ENCODE measurements at places on chromosomes 5 and 9.

DNA sequence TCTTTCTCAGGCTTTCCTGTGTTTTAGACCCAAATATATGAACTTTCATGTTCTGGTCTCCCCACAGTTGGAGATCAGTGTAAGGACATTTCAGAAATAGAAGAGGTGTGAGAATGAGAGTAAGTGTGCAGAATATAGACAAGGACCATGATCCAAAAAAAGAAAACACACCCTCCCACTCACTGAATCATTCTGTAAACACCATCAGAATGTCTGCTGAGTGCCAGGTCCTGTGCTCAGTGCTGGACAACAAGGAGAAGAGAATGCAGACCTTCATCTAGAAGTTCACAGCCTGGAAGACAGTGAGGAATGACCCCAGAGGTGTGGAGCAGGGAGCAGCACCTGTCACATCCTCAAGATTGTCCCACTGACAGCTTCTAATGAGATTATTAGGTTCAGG is 19.1 kb upstream of the SH3RF2 start:
- no peak for DNase-seq

DNA sequence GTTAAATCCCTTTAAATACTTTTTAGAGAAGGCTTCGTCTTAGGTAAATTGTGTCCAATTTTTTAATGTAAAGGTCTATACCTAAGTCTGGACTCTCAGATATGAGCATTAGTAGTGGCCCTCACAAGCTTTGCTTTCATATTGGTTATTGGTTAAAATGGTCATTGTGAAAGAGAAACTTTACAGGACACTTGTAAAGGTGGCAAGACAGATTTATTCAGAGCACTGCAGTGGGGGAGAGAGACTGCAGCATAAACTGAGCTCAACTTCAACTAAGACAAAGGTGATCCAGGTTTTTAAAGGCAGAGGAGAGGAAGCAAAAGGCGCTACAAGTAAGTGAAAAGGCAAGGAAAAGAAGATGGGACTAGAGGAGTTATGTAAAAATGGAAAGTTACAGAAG is 157.7 kb downstream of the PARP8 start:
- no peak for DNase-seq

- DNase-seq = no peak
These were observed 25.2 kb downstream of the DUSP1 start for GRCh38 chr5:172745838-172746237.

- no peak for DNase-seq
These were observed 68.5 kb downstream of the BNC2 start for GRCh38 chr9:16801871-16802466.

DNA sequence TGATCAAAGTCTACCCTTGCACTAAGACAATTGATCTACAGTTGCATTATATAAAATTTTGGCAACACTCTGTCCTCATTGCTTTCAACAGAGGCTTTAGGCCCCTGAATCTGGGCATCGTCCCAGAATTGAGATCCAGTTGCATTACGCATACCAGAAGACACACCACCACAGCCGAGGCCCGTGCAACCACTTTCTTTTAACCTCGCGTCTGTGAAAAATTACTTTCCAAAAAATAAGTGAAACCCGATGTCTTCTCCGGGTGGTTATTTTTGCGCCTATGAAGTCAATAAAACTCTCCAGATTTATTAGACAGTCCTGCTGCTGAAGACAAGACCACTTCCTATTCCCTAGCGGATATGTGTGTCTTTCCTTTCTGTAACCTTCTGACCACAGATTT is 52.1 kb upstream of the NFIB start:
- no peak for DNase-seq

DNA sequence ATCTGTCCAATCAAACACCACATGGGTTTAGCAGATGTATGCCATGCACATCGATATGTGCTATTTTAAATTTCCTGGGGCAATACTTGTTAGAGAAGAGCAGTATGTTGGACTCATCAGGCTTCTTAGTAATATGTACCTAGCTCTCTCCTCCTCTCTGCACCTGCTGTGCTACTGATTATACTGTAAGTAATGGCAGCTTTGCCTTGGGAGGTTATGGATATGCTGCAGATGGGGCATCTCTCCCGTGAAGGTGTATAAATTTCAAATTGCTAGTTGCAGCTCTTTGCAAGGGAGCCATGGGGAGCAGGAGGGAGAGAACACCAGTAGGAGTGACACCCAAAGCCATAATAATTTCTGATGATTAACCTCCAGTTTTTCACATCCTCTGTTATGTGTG is 101.5 kb downstream of the SPATA31D1 start:
- no peak for DNase-seq

- DNase-seq = no peak
These were observed 99.3 kb downstream of the KCNIP1 start for GRCh38 chr5:170603109-170603508.

DNA sequence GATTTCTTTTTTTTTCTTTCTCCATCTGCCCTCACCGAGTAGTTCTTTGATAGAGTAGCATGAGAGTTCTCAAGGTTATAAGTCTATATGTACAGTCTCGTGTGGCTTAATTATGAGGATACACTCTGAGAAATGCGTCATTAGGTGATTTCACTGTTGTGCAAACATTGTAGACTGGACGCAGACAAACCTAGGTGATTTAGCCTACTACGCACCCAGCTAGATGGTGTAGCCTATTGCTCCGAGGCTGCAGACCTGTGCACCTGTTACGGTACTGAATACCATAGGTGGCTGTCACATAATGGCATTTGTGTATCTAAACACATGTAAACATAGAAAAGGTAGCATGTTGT is 26.9 kb upstream of the CORO2A start:
- no peak for DNase-seq

DNA sequence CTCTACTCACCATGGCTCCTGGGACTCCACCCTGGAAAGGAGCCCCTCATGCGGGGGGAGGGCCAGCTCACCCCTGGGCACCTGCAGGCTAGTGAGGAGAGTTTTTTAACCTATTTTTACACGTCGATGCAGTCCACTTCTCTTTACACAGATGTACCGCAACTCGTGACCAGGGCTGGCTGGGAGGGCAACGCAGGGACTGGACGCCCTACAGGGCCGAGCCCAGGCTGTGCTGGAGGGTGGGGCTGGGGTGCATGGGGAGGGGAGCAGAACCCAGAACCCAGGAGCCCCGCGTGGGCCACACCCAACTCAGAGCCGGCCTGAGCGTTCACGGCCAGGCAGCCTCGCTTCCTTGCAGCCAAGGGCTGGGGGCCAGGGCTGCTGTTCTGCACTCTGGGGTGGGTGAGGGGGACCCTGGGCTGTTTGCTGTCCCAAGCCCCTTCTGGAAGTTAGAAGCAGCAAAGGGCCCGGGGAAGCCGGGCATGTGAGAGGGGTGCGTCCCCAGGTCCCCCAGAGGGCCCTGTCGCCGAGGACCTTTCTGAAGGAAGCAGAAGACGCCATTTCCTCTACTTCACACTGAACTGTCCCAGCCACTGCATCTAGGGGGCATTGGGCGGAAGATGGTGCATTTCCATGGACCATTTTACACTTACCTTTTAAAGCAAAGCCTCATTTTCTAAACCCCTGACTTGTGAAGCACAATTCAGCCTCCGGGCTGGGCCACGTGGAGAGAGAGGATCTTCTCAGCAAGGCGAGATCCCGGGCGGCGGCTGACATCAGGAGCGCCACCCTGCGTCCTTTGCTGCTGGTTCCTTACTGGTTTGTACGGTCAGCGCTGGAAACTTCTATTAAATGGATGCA is 90.5 kb downstream of the KCNT1 start:
- DNase-seq = no peak
